ENCODE measurements at places on chromosomes 2 and 18.

GRCh38 chr2:106269591-106270291 lies 75.6 kb upstream of the UXS1 start:
- no peak for DNase-seq

GRCh38 chr2:112187805-112188596 lies 49.8 kb downstream of the FBLN7 start:
- no peak for DNase-seq

- DNase-seq = peak; percentile 34
Observed at GRCh38 chr2:30231212-30231995, at the start of gene LBH. Gene LBH (plus strand): TSS chr2:30231534. CDS start chr2:30231739, 205 bp downstream.

GRCh38 chr2:177782613-177783012 lies 290.0 kb downstream of the PDE11A start:
- DNase-seq = no peak

- no peak for DNase-seq
Observed at GRCh38 chr2:187547353-187547979, 6.8 kb downstream of the TFPI start.

GRCh38 chr2:44672431-44672830 lies 269.1 kb upstream of the SIX3 start:
- no peak for DNase-seq

GRCh38 chr2:39511605-39512433 lies 74.7 kb upstream of the MAP4K3 start:
- DNase-seq = no peak

DNA sequence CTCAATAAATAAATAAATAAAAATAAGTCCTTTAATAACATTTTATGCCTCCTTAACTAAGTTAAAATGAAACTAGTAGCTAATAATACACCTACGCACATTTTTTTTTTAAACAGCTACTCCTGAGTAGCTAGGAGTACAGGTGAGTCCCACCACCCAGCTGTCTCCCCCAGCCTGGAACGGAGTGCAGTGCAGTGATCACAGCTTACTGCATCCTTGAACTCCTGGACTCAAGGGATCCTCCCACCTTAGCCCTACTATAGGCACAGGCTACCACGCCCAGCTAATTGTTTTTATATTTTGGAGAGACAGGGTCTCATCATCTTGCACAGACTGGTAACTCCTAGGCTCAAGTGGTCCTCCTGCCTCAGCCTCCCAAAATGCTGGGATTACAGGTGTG lies 28.4 kb downstream of the YWHAQ start:
- DNase-seq = no peak

GRCh38 chr18:22168360-22168921 lies 948 bp upstream of the GATA6 start:
- DNase-seq = no peak

All from NCI-H1436 treated with DMSO at 0.1 percent for 48 hours (cell line).